ENCODE measurements at places on chromosomes 4 and X.

- no peak for DNase-seq
Measured at GRCh38 chr4:38266616-38267015, 306.4 kb downstream of the PTTG2 start.

- no peak for DNase-seq
Measured at GRCh38 chr4:141768954-141769353, 132.6 kb downstream of the IL15 start.

DNA sequence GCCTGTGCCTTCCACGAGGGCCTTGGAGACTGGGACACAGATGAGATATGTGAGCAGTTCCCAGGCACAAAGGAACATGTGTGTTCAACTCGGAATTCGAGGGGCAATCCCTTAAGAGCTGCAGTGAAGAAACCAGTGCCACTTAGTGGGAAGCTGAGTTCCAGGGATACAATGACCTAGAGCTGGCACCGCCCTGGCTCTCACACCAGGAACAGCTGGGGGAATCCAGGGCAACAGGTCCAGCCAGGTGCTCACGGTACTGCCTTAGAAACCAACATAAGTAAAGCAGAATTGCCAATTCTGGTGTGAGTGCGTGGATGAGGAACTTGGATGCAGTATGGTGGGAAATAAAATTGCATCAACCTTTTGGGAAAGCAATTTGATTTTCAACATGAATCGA lies 122.9 kb downstream of the AFAP1 start:
- no peak for DNase-seq

DNA sequence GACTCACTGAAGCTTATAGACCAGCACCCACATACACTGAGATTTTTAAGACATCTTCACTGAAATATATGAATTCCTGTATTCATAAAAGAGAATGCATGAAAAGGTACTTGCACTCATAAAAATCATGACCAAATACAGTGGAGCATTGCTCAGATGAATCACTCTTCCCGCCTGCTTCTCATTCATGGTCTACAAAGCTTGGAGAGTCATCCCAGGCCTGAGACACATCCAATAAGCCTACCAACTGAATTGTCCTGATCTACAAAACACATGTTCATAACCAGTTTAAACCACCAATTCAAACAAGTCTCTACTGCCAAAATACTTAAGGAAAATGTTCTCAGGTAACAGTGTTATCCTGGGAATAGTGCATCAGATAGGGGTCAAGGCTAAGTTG lies 38.1 kb downstream of the PROM1 start:
- no peak for DNase-seq

- DNase-seq, result peak; percentile 28
Measured at GRCh38 chr4:173420324-173420752, 21.4 kb upstream of the SCRG1 start.

DNA sequence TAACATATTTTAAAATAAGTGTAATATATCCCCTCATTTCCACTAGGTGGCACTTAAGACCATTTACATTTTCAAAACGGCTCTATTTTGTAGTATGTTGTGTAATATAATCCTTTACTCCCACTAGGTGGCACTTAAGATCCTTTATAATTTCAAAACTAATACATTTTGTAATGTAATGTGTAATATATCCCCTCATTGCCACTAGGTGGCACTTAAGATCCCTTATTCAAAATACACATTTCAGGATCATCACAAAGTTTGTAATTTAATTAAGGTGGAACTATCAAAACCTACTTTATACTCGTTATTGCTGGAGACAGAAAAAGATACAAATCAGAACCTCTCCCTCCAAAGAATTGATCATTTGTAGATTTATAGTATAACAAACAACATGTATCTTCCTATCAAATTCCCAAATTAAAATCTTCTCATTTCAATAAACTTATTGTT lies 132.5 kb downstream of the ARHGAP6 start:
- DNase-seq, result peak; percentile 55

DNA sequence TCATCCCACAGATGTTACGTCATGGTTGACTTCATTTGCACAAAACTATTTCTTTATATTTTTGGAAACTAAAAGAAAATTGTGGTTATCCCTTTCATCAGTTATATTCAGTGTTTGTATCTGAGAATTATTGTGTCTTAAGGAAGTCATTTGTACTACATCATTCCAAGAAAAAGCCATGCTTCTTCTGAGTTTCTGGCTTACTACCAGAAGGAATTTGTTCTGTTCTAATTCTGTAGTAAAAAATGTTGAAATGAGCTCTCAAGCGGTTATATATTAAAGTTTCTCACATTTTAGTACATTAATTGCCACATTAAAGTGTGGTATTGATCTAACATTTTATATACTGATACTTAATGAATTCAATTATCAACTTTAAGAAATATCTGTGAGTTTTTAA lies 1844.5 kb downstream of the PCDH7 start:
- DNase-seq, result no peak

DNA sequence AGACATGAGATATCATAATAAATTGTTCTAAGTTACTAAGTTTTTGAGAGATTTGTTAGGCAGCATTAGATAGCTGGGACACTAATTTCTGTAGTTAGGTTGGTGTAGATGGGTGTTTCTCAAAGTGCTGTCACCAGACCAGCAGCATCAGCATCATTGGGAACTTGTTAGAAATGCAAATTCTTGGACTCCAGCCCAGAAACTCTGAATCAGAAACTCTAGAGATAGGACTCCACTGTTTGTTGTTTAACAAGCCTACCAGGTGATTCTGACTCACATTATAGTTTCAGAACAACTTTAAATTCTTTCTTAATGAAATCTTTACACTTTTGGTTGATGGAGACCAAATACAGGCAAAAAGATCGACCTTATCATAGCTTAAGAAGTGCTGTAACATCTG lies 173.7 kb downstream of the PABPC4L start:
- no peak for DNase-seq

- no peak for DNase-seq
Measured at GRCh38 chrX:122004127-122004526, 956.7 kb downstream of the GLUD2 start.

DNA sequence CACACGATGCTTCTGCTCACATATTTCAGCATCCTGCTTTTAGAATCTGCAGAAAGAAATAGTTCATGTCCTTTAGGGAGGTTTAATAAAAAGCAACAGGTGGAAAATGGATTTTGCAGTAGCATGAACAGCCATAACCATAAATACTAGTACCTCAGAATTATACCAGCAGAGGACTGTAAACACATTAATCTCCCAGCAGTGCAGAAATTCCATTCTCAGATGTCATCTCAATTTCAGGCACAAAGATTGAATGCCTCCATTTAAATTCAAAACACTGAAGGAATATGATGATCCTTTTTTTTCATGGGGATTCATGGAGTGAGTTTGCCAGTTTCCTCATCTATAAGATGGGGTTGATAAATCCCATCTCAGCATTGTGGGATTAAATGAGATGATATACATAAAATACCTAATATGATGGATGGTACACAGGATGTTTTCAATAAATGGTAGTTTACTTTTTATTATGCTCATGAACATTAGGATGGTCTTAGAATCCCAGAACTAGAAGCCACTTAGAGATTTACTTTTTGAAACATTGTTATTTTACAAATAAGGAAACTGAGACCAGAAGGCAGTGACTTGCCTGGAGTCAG lies 566 bp upstream of the LIMCH1 start:
- DNase-seq, result no peak

DNA sequence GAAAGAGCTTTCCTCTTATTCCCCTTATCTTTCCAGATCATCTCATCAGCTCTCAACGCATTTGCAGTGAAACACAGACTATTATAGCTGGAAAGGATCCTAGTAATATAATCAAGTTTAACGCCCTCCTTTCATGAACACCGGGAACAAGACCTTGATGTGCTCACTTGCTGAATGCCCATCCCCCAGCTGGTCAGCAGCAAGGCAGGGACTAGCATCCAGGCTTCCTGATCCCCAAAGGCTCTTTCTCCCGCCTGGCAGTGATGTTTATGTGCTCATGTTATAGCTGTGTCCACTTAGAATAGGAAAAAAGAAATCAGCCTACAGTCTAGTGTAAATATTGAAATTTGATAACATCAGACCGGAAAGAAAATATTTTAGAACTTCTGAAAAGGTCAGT lies 24.6 kb downstream of the GPC4 start:
- DNase-seq, result no peak

DNA sequence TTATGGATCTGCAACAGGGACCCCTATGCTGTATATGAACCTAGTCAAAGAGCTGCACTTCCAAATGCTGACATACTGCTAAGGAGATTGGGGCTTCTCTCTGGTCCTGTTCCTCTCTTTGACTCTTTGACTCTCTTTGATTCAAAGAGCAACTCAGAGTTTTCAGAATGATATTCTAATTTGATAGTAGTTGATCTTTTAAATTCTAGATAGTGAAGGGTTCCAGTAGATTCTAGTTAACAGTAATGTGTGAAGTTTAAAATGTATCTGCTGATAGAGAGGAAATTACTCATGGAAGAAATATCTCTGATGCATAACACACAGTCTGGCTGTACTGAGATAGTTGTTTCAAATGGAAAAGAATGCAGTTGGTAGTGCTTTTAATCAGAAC lies 239.1 kb downstream of the RASL11B start:
- no peak for DNase-seq

DNA sequence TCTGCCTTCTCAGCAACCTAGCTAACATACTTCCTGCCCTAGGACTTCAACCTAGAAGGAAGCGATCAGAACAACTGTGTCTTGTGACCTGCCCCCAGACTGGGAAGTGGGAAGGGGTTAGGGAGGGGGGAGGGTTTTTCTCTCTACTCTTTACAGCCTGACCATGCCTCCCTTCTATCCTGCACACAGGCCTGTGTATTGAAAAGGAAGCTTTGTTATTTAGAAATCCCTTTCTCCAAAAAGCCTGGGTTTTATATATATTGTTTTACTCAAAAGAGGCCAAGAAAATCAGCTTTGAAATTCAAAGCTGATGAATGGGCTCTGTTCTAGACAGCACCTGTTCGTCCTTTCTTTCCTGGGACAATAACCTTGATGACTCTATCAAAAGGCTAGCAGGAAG lies 35.2 kb upstream of the SMS start:
- DNase-seq, result no peak

DNA sequence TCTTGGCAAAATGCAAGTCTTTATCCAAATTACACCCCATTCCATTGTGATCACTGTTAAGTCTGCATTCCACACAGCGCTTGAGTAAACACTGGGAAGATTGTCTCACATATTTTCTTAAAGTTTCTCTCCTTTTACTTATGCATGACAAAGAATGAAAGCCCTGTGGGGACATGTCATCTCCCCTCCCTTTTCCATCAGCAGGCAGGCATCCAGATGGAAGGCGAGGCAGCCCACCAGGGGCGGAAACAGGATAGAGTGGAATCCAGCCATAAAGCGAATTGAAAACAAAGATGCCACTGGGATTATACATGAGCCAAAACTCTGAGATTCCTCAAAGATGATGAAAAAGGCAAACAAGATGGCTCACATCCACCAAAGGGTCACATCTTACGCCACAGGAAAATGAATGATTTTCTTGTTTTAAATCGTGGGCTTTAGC lies 78.2 kb downstream of the AFAP1 start:
- no peak for DNase-seq

DNA sequence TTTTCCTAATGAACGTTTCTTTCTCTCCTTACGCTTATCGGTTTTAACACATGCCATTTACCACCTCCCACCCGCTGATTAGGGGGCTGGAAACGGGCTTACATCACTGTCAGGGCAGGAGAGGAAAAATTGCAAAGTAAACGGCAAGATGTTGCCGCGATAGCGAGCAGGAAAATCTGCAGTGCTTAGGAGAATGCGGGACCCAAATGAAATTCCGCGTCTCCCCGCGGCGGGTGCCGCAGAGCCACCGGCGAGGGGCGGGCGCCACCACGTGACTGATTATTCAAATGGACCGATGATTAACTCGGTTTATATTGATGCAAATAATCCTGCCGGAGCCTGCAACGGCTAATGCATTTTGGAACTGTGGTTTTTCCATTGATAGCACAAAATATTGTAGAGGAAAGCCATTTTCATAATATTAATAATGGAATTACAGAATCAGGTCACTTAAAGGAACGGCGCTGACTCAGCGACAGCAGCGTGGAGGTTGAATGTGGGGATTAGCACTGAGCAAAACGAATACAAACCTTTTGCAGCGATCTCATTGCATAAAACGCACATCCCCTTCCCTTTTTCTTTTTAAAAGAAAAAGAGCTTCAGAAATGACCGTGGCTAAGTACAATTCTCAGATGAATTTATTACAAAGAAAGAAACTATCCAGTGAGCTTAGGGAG lies 224.2 kb downstream of the STIM2 start:
- no peak for DNase-seq

GRCh38 chrX:148588649-148589310 lies 88.4 kb downstream of the AFF2 start:
- DNase-seq, result no peak

- no peak for DNase-seq
Measured at GRCh38 chr4:150609131-150609530, 27.2 kb downstream of the MAB21L2 start.

DNA sequence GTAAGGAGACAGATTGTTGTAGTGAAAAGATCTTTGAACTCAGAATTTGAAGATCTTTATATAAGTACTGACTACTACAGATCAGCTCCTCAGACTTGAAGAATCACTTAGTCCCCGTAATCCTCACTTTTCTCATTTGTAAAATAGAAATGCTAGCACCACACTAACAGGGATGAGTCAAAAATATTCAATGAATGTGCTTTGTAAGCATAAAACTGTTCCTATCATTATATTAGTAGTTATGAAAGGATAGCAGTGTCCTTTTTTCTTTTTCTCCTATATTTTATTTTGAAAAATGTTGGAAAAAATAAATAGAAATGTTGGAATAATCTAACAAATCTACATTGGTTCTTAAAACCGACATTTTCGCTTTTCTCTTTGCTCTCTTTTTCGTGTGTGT lies 25.4 kb downstream of the NFKB1 start:
- DNase-seq, result no peak

DNA sequence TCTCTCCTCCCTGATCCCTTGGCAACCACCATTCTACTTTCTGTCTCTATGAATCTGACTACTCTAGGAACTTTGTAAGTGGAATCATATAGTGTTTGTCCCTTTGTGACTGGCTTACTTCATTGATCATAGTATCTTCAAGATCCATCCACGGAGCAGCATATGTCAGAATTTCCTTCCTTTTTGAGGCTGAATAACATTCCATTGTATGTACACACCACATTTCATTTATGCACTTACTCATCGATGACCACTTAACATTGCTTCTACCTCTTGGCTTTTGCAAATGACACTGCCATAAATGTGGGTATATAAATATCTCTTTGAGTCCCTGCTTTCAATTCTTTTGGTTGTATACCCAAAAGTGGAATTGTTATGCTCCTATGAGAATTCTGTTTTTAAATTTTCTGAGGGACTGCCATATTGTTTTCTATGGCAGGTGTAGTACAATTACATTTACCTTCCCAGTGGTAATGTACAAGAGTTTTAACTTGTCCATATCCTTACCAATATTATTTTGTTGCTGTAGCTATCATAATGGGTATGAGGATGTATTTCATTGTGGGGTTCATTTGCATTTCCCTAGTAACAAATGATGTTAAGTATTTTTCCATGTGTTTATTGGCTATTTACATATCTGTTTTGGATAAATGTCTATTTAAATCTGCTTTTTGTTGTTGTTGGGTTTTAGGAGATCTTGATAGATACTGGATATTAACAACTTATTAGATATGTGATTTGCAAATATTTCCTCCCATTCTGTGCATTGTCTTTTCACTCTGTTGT lies 466.1 kb downstream of the C4orf33 start:
- no peak for DNase-seq

- no peak for DNase-seq
Measured at GRCh38 chr4:176789955-176790354, 2.8 kb downstream of the VEGFC start.

- no peak for DNase-seq
Measured at GRCh38 chrX:54045563-54046228, 1.4 kb upstream of the PHF8 start.

All from NCI-H1694 (cell line).